ENCODE measurements at places on chromosomes 13 and 19. TPM values are rescaled to one million over a fixed set of nuclear protein-coding genes. Genes with fewer than 3 reads are reported as not detected.

GRCh38 chr13:73989244-73989843, 144.9 kb downstream of the KLF12 start:
- H3K27ac ChIP-seq, result no peak overlapping the region

GRCh38 chr13:49786401-49787008, 6.0 kb downstream of the KPNA3 start:
- H3K27me3 ChIP-seq, result no peaks in the 10 kb centered on the region
- no peak for DNase-seq
- H3K4me3 ChIP-seq, result no peak overlapping the region
- peaks cover 3% of the 10 kb centered on the region for H3K4me1 ChIP-seq
- no peak overlapping the region for H3K27ac ChIP-seq

DNA sequence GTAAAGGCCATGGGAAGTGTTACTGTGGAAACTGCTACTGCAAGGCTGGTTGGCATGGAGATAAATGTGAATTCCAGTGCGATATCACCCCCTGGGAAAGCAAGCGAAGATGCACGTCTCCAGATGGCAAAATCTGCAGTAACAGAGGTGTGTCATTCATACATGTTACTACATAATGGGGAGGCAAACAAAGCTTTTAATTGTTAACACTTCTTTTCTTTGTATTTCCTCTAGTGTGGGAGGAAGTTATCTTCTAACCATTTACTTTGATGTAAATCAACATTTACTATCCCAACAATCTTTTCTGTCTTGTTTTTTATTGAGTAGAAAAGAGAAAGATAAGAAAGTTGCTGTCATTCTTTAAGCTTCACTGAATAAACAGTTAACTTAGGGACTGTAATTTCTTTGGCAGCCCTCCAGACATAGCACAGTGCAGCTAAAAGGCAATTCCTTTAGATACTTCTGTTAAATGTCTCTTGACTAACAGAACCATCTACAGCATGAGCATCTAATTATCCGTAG, 126.9 kb downstream of the ITGBL1 start:
- H3K36me3 ChIP-seq, result no peaks in the 10 kb centered on the region
- no peaks in the 10 kb centered on the region for H3K4me1 ChIP-seq
- DNase-seq, result peak; percentile 42

DNA sequence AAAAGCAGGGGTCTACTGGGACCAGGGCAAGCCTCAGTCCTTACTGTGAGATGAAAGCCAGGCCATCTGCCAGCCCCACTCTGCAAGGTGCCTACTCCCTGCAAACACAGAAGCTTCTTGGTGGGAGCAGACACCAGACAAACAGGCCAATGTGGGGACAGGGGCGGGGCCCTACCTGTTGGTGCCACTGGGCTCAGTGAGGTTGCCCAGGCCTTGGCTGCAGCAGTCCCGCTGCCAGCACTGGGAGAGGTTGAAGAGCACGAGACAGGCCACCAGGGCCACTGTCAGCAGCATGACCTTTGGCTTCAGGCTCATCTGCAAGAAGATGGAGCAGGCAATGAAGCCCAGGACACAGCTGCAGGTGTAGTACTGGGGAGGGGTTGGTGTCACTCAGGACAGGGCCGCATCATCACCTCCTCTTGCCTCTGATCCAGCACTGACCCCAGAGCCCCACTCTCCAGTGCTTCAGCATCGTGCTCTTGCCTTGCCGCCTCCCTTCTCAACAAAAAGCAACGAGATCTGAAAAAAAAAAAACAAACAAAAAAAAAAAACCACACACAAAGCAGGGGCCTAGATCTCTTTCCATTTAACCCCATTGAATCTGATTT, 72.6 kb downstream of the NBEA start:
- H3K36me3 ChIP-seq, result no peaks in the 10 kb centered on the region
- no peak overlapping the region for H3K4me3 ChIP-seq
- H3K27ac ChIP-seq, result no peak overlapping the region
- no peak for DNase-seq
- H3K27me3 ChIP-seq, result no peaks in the 10 kb centered on the region

GRCh38 chr19:21519488-21519887, 14.1 kb downstream of the ZNF429 start:
- no peaks in the 10 kb centered on the region for H3K27me3 ChIP-seq
- DNase-seq, result no peak
- no peak overlapping the region for H3K4me3 ChIP-seq
- peaks cover 22% of the 10 kb centered on the region for H3K36me3 ChIP-seq
- no peaks in the 10 kb centered on the region for H3K4me1 ChIP-seq

DNA sequence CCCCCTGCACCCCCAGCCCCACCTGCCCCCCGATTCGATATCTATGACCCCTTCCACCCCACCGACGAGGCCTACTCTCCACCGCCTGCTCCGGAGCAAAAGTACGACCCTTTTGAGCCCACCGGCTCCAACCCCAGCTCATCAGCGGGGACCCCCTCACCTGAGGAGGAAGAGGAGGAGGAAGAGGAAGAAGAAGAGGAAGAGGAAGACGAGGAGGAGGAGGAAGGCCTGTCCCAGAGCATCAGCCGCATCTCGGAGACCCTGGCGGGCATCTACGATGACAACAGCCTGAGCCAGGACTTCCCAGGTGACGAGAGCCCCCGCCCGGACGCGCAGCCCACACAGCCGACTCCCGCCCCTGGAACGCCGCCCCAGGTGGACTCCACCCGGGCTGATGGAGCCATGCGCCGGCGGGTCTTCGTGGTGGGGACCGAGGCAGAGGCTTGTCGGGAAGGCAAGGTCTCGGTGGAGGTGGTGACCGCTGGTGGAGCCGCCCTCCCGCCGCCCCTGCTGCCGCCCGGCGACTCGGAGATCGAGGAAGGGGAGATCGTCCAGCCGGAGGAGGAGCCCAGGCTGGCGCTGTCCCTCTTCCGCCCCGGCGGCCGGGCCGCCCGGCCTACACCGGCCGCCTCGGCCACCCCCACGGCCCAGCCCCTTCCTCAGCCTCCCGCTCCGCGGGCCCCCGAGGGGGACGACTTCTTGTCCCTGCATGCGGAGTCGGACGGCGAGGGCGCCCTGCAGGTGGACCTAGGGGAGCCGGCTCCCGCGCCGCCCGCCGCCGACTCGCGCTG, 9.2 kb downstream of the SCAF1 start:
- no peak overlapping the region for H3K27ac ChIP-seq
- H3K4me3 ChIP-seq, result no peak overlapping the region
- peaks cover 81% of the 10 kb centered on the region for H3K36me3 ChIP-seq
- no peaks in the 10 kb centered on the region for H3K27me3 ChIP-seq
- DNase-seq, result no peak
- no peaks in the 10 kb centered on the region for H3K4me1 ChIP-seq

- peaks cover 69% of the 10 kb centered on the region for H3K4me1 ChIP-seq
- H3K27ac ChIP-seq, result peak overlapping the region; percentile 84
- H3K4me3 ChIP-seq, result no peak overlapping the region
- DNase-seq, result no peak
Measured at GRCh38 chr19:12953799-12954611, 3.0 kb downstream of the GADD45GIP1 start.

GRCh38 chr19:14349426-14349825, 31.8 kb upstream of the ADGRE5 start:
- no peak for DNase-seq
- peaks cover 8% of the 10 kb centered on the region for H3K4me1 ChIP-seq
- no peaks in the 10 kb centered on the region for H3K27me3 ChIP-seq
- H3K27ac ChIP-seq, result no peak overlapping the region
- no peak overlapping the region for H3K4me3 ChIP-seq
- no peaks in the 10 kb centered on the region for H3K36me3 ChIP-seq

DNA sequence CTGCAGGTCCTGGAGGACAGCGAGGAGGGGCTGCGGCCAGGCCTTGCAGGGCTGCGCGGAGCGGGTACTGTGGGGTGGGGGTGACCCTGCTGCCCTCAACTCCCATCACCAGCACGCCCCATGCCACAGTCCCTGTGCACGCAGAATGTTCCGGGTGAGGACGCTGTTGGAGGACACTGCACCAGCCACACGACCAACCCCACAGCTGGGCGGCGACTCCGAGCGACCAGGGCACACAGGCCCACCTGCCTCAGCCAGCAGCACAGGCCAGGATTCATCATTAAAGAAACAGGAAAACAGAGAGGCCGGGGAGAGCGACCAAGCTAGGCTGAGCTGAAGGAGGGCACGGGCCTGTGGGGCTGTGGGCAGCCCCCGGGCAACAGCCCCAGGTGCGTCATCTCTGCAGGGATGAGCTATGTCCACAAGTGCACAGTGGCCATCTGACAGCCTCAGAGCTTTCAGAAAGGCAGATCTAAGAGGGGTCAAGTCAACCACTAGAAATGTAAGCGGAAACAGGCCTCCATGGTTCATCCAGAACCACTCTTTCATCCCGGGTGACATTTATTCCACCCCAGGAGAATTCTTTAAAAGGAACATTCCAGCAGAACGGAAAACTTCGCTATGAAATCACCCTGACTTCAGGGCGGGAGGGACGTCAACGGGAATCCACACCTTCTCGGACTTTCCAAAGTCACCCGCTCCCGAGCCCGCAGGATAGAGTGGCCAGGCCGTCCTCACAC, 1.5 kb downstream of the GAS6 start:
- peaks cover 26% of the 10 kb centered on the region for H3K4me1 ChIP-seq
- H3K27ac ChIP-seq, result peak overlapping the region; percentile 37
- DNase-seq, result peak; percentile 41

DNA sequence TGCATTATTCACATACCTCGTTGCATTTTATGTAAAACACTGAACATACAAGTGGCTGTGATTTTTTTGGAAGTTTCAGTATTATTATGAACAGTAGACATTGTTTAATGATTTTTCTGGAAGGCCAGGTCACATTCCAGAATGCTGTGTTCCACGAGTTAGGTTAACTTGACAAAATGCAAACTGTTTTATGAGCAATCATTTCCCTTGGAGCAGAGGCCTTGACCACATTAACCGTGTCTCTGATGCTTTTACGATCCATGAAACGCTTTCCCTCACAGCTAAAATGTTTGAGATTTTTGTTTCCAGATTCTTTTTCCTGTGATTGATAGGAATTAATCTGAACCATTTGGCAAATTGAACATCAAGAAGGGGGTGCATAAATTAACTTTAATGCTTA, 57.8 kb downstream of the MBNL2 start:
- peaks cover 9% of the 10 kb centered on the region for H3K4me1 ChIP-seq
- DNase-seq, result peak; percentile 72
- H3K4me3 ChIP-seq, result no peak overlapping the region

DNA sequence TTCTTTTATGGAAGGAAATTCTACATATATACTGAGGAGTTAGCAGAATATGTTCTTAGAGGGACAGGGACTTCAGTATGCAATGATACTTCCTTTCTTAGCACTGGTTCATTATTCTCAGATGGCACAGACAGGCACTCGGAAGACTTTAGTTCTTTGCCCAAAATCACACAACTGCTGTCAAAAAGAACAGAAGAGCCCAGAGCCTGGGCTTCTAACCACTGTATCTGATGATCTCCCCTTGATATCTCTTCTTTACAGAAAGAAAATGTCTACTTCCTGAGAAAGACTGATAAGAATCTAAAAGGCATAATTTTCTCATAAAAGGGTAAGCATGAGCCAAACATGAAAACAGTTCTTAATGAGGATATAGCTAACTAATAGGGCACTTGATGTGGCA, 2034.2 kb upstream of the PRR20A start:
- no peak for DNase-seq
- no peak overlapping the region for H3K4me3 ChIP-seq
- H3K27me3 ChIP-seq, result no peaks in the 10 kb centered on the region
- no peak overlapping the region for H3K27ac ChIP-seq
- no peaks in the 10 kb centered on the region for H3K4me1 ChIP-seq
- H3K36me3 ChIP-seq, result no peaks in the 10 kb centered on the region

DNA sequence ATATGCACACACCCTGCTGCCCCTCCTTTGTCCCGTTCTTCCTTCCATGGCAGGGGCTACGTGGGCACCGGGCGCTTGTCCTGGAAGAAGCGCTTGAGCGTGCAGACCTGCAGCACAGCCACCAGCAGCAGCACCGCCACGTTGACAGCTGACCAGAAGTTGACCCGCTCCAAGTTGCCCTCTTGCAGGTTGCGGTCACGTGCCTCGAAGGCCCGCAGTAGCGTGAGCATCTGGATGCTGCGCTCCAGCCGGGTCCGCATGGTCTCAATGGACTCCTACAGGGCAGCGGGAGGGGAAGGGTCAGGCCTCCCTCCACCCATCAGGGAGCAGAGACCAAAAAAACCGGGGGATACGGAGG, 3.1 kb downstream of the TMED1 start:
- H3K27ac ChIP-seq, result no peak overlapping the region
- H3K4me3 ChIP-seq, result no peak overlapping the region
- no peak for DNase-seq
- peaks cover 61% of the 10 kb centered on the region for H3K36me3 ChIP-seq
- no peaks in the 10 kb centered on the region for H3K27me3 ChIP-seq

- H3K27me3 ChIP-seq, result no peaks in the 10 kb centered on the region
- no peak overlapping the region for H3K27ac ChIP-seq
- H3K4me3 ChIP-seq, result no peak overlapping the region
- no peaks in the 10 kb centered on the region for H3K4me1 ChIP-seq
Measured at GRCh38 chr13:80509264-80509663, 168.3 kb upstream of the SPRY2 start.

DNA sequence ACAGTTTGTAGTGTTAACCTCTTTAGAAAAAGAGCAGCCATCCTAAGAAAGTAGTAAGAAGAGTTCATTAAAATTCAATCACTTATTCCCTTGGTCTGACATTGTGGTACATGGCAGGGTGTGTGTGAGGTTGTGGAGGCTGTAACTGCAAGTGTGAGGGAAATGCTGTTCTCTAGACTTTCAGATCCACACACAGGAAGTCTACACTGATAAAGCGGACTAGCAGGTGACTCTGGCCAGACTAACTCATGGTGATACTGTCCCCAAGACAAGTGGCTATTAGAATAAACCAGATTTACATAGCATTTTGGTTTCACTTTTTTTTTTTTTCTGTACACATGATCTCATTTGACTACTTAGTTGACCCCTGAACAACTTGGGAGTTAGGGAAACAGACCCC, 10.0 kb downstream of the MTIF3 start:
- no peak for DNase-seq
- H3K36me3 ChIP-seq, result peaks cover 31% of the 10 kb centered on the region
- H3K27ac ChIP-seq, result no peak overlapping the region
- no peaks in the 10 kb centered on the region for H3K4me1 ChIP-seq

- no peak overlapping the region for H3K27ac ChIP-seq
- peaks cover 3% of the 10 kb centered on the region for H3K4me1 ChIP-seq
- DNase-seq, result no peak
- H3K4me3 ChIP-seq, result no peak overlapping the region
- no peaks in the 10 kb centered on the region for H3K36me3 ChIP-seq
- peaks cover 3% of the 10 kb centered on the region for H3K27me3 ChIP-seq
Measured at GRCh38 chr13:109840201-109840892, 54.0 kb upstream of the IRS2 start.

Gene KIR2DL1
- not detected for total RNA-seq

Gene KCNRG
- total RNA-seq, result 2.1 TPM

Gene ZNF559
- 29.3 TPM for total RNA-seq

Gene BEST2
- not detected for total RNA-seq

Gene C5AR2
- total RNA-seq, result 0.40 TPM

Gene IGFL3
- total RNA-seq, result not detected
